ENCODE measurements at places on chromosomes 4 and X.

GRCh38 chr4:101699441-101700124, 90.9 kb upstream of the BANK1 start:
- no peak for DNase-seq

DNA sequence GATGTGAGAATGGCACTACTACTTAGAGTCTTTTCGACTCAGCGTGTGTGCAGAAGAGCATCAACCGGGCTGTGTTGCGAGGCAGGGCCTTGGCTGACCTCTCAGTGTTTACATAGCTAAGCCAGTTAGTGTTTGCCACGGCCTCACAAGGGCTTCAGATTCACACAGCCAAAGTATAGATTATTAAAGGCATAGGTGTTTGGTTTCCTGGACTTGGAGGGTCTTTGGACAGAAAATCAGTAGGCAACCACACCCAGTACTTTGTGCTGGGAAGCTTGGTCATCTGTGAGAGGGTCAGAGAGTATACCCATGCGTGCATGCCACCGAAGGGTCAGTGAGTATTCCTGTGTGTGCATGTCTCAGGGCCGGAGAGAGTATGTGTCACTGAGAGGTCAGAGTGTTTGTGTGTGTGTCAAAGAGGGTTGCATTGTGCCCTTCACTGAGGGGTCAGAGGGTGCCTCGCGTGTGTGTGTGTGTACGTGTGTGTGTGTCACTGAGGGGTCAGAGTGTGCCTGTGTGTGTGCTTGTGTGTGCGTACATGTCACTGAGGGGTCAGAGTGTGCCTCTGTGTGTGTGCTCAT, 69.7 kb upstream of the MSANTD1 start:
- no peak for DNase-seq

- DNase-seq = no peak
These were observed 10.3 kb downstream of the SNX25 start for GRCh38 chr4:185219551-185220344.

DNA sequence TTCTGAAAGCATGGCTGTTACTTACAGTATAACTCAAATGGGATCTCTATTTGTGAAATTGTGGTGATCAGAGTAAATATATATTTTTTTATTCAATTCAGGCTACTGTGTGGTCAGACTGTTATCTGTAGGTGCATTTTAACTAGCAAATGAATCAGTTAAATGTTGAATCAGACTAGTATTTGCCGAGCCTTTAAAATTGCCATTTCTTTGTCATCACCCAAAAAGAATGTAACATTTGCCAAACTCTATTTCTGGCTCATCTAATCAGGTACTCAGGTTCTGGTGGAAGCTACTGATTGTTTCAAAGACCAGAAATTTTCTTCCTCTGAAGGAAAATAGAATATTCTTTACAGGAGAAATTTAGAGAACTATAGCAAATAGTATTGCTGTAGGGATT, 1.8 kb upstream of the NAA15 start:
- no peak for DNase-seq

DNA sequence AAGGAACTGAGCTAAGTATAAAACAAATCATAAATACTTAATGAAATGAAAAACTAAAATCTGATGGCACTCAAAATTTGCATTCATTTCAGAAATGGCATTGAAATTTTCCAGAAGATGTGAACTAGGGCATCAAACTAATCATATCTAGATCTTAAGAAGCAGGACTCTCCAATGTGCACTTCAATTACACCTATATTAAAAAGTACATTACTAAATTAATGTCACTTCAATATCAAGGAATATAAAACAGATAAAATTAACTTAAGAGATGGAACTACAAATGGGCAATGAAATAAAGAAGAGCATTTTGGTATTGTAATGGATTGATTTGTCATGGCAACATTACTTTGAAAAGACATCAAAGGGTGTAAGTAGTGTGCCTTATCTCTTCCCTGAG, 20.3 kb downstream of the NPY2R start:
- DNase-seq = no peak

GRCh38 chrX:46577221-46578005, 3.8 kb downstream of the CHST7 start:
- DNase-seq = no peak

DNA sequence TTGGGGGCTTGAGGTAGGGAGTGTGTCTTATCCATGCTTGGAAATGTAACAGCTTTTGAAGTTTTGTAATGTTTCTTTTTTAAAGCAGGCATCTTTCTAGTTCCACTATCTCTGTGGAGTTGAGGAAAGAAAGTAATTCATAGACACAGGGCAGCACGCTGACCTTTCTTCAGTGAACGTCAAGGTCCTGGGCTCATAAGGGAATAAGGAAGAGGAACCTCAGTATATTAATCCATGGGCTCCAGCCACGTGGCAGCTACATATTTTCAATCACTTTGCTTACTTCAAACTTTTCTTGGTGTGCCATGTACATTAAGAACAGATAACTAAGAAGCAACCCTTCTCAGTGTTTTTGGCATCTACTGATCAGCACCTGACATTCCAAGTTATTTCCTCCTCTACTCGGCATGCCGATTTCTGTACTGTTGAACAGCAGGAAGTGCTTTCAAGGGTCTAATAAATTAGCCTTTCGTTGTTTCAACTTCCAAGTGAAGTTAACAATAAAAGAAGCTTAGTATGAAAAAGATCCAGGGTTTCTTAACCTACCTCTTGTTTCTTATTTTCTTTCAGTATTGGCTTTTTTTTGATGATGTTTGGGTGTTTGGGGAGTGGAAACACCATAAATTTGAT, 88.2 kb downstream of the SORBS2 start:
- no peak for DNase-seq

DNA sequence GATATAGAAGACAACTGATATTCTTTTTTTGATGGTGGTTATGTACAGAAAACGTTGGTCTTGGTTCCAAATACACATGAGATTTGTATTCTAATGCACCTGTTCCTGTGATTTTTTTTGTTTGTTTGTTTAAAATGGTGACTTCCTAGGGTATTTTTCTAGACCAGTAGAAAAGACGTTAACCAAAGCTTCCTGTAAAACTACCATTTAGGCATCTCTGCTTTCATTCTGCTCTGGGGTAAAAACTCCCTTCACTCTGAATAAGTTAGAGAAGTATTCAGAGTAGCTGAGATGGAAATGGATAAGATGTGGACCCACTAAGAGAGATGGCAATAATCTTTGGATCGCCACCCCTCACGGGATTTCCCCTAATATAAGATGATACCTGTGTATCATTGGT, 343.2 kb upstream of the KLF3 start:
- DNase-seq = no peak

GRCh38 chr4:40055511-40055862, 1.2 kb upstream of the N4BP2 start:
- no peak for DNase-seq

DNA sequence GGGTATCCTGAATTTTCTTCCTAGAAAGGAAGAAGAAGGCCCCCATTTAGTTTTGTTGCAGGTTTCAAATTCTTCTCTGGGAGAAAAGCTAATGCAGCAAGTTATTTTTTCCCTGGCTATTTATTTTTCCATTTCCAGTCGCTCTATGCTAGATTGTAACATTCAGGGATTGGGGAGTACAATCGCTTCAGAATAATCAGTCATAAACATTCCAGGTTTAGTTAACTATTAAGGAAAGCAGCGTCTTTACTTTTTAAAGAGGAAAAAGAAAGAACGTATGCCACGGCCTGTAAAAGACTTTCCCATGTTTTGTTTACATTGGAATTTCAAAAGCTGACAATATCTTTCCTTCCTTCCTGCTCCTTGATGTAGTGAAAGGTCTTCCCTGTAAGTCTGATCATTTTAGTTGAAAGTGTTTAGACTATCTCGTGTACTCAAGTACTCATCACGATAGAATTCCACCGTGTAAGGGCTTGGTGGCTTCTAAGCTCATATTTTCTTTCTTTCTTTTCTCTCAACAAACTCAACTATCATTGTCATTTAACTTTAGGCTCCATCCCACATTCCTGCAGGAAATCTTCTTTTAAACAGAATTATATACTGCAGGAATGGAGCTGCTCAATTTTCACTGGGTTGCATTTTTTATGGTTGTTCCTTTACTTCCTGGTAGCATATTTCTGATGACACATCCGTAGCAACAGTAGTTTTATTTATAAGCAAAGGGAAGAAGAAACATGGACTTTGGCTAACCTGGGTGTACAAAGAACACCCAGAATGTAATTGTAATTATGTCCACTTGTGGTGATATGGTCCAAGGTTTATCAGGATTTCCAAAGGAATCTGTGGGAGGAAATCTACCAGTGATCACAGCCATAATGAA, 213.1 kb upstream of the FAT1 start:
- DNase-seq = no peak

DNA sequence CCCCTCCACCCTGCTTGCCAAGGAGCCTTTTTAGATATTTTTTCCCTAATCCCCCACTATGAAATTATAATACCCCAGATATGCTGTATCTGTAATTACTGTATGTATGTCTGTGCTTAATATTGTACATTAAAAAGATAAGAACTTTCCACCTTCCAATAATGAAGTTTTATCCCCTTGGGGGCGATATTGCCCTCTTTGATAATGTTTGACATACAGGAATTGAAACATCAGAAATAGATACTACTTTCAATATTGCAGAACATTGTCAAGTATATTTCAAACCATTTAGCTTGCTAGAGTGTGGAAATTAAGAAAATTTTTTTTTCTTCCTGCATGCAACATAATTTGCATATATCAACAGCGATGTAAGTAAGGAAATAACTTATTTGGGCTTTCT, 58.9 kb downstream of the NAF1 start:
- no peak for DNase-seq

DNA sequence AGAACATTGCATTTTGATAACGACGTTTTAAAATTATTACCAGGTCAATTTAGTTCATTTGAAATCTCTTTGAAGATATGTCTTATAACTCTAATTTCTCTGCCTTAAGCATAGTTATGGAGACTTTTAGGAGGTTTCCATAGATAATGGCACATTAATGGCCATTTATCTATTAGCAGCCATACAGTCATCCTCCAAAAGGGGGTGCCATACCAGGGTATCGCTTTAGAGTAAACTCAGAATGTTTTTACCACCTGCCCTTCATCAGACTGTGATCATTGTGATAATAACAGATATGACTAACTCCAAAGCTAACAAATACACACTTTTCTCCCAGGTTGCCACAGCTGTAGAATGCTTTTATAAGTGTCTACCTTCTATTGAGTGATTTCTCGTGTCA, 461.5 kb downstream of the FSTL5 start:
- no peak for DNase-seq

- no peak for DNase-seq
These were observed 840.6 kb downstream of the NLGN4X start for GRCh38 chrX:5388087-5388486.

GRCh38 chr4:11286533-11286932, 142.2 kb downstream of the HS3ST1 start:
- no peak for DNase-seq

GRCh38 chr4:26404743-26405206, 84.0 kb downstream of the RBPJ start:
- DNase-seq = no peak
